GM12892 (cell line): ENCODE measurements at places on chromosomes 11 and 22.

DNA sequence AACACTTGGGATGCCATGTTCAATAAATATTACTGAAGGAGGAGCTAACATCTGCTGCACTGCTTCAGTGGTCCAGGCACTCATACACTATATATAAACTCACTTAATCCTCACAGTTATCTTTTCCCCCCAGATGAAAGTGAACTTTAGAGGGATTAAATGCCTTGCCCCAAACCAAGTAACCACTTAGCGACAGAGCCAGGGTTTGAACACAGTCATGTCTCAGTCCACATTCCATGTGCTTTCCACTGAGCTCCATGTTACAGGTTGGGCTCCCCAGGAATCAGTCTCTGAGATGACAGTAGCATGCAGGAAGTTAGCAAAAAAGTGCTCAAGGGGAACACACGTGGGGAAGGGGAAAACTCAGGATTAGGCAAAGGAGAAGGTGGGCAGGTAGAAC lies 59.3 kb downstream of the ENDOD1 start:
- DNase-seq: no peak

DNA sequence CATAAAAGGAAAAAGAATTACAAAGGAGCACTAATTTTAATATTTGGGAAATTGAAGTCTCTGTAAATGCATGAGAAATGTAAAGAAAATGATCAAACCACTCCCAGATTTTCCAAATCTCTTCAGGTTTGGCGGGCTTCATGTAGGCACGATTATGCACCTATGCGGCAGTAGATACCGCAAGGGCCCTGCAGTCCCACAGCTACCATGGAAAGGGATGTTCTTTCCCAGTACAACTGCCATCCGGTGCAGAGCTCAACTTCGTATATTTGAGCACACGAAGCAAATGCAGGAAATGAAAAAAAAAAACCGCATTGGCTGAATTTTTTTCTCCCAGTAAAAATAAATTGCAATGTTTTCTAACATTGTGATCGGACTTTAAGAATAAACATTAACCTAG lies 1.4 kb downstream of the SLC17A6 start:
- no peak for DNase-seq

- no peak for DNase-seq
These were observed 93.2 kb upstream of the TP53I11 start for GRCh38 chr11:45043755-45044475.

GRCh38 chr22:40462195-40462984 lies 92.0 kb downstream of the SGSM3 start:
- DNase-seq: no peak

GRCh38 chr11:46106530-46107407 lies 14.5 kb downstream of the PHF21A start:
- DNase-seq: no peak

GRCh38 chr11:66178871-66179270 lies 89.6 kb upstream of the RAB1B start:
- DNase-seq: no peak

GRCh38 chr11:62880231-62880802 lies 379 bp upstream of the SLC3A2 start:
- DNase-seq: no peak

DNA sequence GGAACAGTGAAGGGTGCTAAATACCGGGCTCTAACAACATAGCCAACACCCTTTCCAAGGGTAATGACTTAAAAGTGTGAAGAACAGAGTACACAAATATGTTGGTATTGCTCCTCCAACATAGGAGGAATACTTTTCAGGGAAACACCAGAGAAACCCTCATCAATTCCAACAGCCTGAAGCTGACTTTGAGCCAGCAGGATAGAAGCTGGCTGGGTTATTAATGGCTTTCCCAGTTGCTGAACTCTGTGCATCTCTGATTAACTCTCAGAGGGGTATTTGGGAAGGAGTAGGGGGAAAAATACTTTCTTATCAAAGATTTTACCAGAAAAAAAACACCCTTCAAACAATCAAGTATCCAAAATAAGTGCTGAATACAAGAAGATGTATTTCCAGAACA lies 95.6 kb downstream of the AMBRA1 start:
- no peak for DNase-seq

GRCh38 chr22:46758867-46759290 lies 3.6 kb upstream of the TBC1D22A start:
- DNase-seq: no peak

DNA sequence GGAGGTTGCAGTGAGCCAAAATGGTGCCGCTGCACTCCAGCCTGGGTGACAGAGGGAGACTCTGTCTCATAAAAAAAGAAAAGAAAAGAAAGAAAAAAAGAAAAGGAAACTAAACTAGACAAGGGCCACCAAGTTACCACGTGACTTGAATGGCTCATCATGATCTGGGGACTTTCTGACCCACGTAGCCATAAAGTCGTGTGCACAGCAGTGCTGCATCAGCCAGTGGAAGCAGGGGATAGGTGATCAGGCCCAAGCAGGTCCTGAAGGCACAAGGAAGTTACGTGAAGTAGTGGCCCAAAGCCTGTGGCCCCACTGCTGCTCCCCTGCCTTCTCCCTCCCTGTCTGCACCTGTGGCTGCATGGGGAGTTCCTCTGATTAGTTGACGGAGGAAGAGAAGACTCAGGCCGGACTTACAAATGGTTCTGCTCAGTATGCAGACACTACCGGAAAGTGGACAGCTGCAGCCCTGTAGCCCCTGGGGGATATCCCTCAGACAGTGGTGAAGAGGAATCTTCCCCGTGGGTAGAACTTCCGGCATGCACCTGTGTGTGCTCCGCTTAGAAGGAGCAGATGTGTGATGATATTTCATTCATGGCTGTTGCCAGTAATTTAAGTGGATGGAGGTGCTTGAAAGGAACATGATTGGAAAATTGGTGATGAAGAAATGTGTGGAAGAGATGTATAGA lies 18.2 kb upstream of the CD81 start:
- DNase-seq: no peak

DNA sequence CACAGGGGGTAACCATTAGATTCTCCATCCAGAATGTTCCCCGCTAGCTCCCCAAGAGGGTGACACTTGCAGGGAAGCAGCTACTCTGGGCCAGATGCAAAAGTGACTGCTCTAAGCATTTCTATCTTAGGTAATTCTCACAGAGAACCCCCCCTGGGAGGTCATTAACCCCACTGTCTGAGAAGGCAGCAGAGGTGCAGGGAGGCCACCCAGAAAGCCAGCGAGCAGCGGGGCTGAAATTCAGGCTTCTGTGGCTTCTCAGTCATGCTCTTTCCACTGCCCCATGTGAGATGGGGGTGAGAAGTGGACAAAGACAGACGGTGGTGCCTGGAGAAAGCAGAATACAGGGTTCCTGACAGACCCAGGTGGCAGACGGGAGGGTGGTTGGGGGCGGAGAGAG lies 114.4 kb upstream of the ASPHD2 start:
- DNase-seq: no peak
